Neural crest cell (in vitro differentiated cells): ENCODE measurements at places on chromosomes 2 and 18.

DNA sequence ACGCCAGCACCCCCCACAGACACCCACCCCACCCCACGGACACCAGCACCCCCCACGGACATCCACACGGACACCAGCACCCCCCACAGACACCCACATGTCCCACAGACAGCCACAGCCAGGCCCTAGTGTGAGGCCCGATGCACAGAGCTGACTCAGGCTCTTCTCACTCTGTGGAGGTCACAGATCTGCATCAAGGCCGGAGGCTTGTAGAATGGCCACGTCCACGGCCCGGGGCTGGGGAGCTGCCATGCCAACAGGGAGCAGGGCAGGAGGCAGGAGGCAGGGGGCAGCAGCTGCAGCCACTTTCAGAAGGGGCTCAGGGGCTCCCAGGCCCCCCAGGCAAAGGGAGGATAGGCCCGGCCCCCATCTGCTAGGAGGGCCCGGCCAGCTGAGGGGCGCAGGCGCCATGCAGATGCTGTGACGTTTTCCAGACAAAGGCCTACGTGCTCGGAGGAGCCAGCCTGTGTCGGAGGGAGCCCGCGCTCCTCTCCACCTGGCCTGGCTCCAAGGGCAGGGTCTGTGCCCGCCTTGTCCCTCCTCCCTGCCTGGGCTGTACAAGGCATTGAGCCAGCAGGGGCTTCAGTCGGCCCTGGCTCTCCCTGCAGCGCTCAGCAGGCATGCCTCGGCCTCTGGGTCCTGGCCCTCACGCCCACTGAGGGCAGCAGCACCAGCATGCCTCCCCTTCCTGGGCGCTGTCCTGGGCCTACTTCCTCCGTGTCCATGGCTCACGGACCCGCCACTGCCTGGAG lies 249.0 kb downstream of the TWIST2 start:
- DNase-seq = no peak

DNA sequence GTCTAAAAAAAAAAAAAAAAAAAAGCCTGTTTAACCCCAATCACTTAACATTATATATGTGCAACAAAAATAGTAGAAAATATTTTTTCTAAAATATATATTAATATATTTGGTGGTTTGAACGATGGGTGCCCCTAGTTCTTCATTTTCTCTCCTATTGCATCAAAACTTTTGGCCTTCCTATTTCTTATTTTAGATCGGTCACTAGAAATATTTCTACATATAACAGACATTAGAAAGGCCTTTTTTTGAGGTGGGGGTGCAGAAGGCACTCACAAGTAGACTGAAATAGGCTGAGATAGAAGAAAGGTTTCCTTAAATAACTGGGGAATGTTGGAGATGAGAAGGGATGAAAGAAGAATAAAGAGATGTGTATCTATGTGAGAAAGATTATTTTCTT lies 49.3 kb upstream of the AP1S3 start:
- DNase-seq = no peak

- no peak for DNase-seq
Observed at GRCh38 chr18:30684825-30685481, 357.6 kb downstream of the DSC3 start.

DNA sequence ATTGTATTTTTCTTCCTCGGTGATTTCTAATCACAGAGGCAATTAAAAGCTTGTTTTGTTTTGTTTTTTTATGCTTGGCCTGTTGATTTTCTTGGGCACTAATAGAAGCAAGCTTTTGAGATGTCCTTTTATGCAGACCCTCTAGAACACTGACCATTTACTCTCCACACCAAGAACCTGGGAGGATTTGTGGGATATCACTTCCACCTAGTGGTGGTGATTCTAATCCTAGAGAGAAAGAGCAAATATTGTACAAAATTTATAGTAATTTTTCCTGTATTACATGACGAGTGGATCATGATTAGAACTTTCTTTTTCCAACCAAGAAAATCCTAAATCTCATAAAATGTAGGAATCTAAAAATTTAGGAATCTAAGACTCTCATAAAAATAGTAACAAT lies 23.4 kb downstream of the NEMP2 start:
- DNase-seq = no peak

DNA sequence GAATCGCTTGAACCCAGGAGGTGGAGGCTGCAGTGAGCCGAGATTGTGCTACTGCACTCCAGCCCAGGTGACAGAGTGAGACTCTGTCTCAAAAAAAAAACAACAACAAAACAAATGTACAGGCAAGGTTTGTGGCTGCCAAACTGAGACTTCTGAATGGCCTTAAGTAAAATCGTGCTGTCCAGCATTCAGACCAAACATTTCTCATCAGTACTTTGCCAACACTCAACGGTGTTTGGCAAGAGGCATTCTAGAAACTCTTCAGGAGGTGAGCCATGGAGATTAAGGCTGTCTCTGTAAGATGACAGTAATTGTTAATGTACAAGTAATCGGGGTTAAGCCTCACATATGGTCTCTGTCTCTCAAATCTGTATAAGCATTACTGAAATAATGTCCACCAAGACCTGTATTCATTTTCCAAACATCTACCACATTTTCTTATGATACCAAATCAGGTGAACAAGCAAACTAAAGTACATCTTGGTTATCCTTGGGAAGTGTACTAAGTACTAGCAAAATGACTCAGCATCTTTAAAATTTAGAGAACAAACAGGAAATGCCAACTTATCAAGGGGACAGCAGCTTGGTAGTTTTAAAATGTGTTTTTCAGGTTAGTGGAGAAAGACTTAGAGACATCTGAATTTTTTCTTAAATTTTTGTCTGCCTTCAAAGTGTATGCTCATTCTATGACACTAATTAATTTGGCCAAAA lies 29.3 kb downstream of the SERPINE2 start:
- DNase-seq = no peak

- no peak for DNase-seq
Observed at GRCh38 chr18:72840109-72840508, 27.7 kb downstream of the NETO1 start.

DNA sequence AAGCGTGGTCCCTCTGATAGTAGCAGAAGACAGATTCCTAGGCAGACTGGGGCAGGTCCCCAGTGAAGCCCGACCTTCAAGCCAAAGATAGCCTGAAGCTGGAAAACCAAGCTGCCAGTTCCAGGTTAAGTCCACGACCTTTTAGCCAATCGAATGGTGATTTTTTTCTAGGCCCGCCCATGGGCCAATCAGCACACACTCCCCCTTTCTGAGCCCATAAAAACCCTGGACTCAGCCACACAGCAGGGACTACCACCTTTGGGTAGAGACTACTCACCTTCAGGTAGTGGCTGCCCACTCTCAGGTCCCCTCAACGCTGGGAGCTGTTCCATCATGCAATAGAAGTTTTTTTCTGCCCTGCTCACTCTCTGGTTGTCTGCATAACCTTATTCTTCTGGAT lies 14.5 kb upstream of the ADI1 start:
- no peak for DNase-seq

- no peak for DNase-seq
Observed at GRCh38 chr2:239935789-239936758, 89.1 kb downstream of the NDUFA10 start.

DNA sequence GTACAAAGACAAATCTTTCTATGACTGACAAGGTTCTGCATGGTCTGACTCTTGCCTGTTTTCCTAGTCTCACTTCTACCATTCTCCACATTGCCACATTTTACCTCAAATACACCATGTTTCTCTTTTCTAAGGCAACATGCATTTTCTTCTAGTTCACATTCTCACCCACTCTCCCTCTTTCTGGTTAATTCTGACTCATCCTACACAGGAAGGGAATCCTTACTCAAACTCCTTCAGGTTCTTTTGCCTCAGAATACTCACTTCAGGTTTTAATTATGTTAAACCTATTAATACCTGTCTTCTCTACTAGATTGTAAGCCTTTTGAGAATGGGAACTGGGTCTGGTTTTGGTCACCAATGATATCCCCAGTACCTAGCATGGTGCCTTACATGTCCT lies 47.2 kb downstream of the MAP2 start:
- DNase-seq = no peak

DNA sequence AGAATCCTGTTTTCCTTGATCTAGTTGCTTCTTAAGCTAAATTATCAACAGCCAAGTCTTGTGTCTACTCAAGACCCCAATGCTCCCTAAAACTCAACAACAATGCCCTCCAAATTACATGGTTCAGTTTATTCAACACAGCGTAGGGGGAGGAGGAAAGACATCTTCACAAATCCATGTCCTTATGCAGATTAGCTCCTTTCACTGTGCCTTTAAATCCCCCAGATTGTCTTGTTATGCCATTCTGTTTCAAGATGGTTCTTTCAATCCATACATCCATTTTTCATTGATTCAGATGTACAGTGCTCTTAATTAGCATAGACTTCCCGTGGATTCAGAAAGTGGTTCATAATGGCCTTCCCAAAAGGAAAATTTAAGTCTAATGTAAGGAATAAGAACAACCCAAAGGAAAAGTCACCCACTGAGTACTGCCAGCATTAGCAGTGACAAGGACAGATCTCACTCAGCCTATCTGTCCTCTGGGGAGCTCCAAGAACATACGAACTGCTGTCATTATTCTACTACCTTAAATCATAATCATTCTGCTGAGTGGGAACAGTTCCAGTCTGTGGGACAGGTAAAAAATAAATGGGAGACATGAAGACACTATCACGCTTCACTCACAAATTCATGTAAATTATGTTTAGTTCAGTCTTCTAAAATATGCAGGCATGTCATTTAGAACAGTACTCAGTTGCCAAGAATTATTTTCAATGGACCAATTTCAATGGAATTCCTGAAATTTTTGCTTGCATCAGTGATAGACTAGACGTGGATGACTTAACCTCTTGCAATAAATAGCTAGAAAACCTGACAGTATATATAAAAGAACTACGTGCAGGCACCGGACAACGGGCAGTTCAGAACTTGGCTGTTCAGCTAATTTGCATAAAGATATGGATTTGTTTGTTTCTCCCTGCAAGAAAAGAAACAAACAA lies 58.9 kb upstream of the RNU4ATAC start:
- no peak for DNase-seq

GRCh38 chr2:49934481-49934880 lies 780.2 kb upstream of the FSHR start:
- no peak for DNase-seq

DNA sequence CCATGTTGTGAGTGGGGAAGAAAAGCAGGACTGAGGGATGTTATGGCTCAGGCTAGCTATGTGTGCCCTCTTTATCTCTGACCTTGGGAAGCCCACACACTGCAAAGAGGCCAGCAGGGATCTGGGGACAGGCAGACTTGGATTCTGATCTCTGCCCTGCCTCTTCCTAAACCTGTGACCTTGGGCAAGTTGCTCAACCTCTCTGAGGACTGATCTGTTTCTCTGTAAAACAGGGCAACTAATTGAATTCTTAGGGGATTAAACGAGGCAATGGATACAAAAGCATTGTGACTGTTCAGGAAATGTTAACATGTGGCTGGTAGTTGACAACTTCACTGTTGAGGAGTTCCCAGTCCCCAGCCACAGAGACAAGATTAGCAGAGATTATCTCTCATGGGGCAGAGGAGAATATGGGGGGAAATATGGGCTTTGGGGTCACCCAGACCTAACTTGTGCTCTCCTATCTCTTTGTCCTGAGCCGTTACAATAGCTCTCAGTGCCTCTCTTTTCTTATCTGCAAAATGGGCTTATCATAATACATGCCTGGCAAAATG lies 184.7 kb upstream of the GLI2 start:
- DNase-seq = no peak

DNA sequence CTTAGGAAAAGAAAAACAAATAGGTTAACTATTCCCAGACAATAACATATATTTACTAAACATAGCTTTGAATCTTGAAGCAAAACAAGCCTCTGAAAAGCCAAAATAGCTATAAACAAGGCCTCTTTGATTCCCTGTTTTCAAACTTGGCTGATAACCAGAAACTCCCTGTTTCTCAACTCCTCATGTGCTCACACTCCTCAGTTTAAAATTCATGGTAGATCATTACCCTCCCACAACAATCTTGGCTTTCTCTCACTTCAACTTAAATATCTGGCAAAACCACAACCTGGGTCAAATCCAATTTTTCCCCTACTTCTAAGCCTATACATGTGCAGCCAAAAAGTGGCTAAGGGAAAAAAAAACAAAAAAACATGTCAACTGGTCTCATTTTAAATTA lies 15.6 kb downstream of the SUCLG1 start:
- DNase-seq = no peak

DNA sequence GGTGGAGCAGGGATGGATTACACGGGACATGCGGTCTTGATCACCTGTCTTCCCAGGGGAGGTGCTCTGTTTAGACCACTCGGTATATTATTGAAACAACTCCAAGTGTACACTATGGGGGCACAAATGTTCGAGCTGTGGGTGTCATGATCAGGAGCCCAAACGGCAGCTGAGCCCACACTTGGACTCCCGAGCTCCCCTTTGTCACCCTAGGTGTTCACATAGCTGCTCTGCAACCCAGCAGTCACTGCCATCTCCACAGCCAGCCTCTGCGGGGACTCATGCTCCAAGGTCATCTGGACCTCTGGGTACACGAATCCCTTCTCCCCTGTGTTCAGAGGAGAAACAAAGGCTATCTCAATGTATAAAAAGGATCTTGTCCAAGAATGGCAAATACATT lies 46.0 kb downstream of the CAPN13 start:
- DNase-seq = no peak

DNA sequence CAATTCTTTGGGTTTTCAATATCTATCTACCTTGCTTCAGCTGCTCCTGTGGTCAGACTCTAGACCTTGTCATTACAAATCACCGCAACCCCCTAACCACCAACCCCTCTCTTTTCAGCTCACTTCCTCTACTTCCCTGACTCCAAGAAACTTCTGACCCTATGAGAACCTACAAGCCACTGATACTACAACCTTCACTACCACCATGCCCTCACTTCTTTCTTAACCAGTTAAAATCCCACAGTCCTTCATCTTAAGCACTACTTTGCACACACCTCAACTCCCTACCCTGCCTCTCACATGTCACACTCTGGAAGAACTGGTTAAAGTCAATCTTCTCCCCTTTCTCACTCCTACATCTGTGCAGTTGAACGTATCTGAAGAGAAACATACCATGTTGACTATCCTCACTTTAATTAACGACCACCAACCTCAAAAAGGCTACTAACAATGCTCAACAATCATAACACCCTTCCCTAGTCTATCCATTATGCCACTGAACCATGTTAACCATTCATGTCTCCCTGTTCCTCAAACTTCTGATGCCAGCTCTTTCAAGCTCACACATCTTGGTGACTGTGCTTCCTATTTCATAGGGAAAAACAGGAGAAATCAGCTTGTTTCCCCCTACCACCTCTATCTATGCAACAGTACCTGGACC lies 12.6 kb downstream of the EIF2AK3 start:
- no peak for DNase-seq

DNA sequence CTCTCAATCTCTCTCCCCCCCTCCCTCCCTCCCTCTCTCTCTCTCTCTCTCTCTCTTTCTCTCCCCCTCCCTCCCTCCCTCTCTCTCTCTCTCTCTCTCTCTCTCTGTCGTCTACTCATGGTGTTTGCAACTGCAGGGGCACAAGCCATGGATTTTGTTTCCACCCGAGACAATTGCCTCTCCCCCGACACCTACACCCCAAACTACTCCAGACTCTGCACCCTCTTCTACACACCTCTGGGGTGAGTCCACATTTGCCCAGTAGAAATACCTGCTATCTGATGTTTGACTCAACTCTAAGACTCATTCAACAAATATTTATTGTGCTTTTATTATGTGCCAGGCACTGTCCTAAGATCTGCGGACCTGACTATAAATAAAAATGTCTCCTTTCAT lies 93.7 kb downstream of the TMEM17 start:
- no peak for DNase-seq
